A549 treated with Hydrocortisone at 1 μM for 4 hours (cell line): ENCODE measurements at places on chromosomes 3 and 15. TPM values are rescaled to one million over a fixed set of nuclear protein-coding genes. Genes with fewer than 3 reads are reported as not detected.

Gene THBS1
- total RNA-seq: 41.7 to 98.2 TPM (median 57.1 TPM) in 5 replicates

Gene ECE2
- total RNA-seq: not detected in 5 replicates

Gene MAGEF1
- total RNA-seq: 24.3 to 29.7 TPM (median 28.6 TPM) in 5 replicates

Gene NLGN1
- not detected in 5 replicates for total RNA-seq

Gene SMAD3
- total RNA-seq: 96.6 to 121 TPM (median 112 TPM) in 5 replicates
